H54 (cell line): ENCODE measurements at places on chromosomes 12 and 14.
A peak's percentile ranks its signal among the peaks of the same experiment; 100 is the strongest.

DNA sequence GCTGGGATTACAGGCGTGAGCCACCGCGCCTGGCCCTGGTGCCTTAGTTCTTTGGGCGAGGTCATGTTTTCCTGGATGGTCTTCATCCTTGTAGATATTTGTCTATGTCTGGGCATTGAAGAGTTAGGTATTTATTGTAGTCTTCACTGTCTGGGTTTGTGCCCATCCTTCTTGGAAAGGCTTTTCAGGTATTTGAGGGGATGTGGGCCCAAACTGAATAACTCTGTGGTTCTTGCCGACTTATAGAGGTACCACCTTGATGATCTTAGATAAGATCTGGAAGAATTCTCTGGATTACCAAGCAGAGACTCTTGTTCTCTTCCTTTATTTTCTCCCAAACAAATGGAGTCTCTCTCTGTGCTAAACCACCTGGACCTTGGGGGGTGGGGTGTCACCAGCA lies 18.9 kb downstream of the FGD4 start:
- DNase-seq = no peak

DNA sequence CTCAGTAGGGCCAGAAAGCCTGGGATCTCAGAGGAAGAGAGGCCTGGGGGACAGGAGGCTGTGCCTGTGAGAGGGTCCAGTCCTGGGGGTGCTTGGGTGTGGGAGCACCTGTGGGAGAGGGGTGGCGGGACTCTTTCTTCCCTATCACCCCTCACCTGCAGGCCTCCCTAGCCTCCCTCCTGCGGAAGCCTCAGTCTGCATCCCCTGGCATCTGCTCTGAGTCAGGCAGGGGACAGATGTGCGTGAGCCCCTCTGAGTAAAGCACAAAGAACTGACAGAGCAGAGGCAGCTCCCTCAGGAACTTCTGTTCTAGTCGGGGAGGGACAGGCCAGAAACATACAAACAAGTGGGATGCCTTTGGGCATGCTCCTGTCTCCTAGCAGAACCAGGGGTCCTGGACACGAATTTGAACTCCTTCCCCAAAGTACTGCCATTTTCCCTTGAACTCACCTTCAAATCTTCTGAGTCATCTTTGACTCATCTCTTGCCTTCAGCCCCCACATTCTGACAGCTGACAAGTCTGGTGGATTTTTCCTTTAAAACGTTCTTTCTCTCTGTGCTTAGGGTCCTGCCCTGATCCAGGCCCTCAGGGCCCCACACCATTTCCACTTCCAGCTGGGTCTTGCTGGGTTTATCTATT lies 8.5 kb upstream of the HSP90AA1 start:
- no peak for DNase-seq

DNA sequence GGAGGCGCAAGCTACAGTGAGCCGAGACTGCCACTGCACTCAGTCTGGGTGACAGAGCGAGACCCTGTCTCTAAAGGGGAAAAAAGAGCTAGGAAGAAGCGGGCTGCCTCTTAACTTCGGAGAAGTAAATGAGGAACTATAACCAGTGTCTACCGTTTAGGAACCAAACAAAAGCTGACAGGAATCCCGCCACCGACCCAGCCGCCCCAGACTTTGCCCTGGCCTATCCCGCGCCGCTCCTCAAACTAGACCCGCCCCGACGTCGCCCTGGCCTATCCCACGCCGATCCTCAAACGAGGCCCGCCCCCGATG lies 568 bp upstream of the SIVA1 start:
- peak; percentile 95 for DNase-seq

DNA sequence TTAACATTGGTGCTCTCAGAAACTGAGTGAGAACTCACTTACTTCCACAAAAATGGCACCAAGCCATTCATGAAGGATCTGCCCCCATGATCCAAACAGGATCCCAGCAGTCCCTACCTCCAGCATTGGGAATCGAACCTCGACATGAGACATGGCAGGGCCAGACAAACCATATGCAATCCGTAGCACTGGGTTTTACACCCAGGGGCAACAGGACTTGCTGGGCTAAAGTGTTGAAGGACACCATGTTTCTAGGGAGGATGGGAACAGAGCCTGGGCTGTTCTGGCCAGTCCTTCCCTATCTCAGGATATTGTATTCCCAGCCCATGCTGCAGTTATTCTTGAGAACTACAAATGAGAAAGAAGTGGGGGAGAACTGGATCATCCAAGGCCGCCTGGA lies 36.6 kb downstream of the SERPINA3 start:
- DNase-seq = no peak

DNA sequence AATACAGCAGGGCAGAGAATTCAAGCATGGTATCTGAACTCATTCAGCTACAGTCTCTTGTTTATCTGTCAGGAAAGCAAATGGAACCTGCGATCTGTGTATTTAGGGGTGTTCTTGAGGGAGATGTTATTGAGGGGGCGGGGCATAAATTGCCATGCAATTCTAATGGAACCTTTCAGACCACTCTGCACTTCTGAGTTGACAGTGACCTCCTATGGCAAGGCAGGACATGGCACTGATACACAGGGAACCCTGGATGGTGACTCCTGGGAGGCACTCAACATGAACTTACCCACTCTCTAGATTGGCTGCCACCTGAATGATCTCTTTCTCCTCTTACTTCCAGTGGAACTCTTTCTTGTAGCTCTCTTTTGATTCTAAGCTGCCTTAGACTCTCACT lies 787.3 kb downstream of the VRK1 start:
- no peak for DNase-seq

DNA sequence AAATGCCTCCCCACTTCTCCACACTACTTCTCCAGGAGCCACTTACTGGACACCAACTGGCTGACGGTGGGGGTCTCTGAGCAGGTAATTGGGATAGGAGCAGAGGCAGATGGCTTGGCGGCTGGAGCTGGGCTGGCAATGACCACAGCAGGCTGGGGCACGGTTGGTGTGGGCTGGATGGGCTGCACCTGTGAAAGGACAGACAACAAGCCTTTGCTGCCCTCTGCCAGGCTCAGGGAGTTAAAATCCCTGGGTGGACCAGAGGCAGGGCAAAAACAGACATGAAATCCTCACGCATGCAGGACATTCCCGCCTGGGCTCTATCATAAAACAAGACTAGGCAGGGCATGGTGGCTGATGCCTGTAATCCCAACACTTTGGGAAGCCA lies 19.3 kb upstream of the TFCP2 start:
- no peak for DNase-seq

DNA sequence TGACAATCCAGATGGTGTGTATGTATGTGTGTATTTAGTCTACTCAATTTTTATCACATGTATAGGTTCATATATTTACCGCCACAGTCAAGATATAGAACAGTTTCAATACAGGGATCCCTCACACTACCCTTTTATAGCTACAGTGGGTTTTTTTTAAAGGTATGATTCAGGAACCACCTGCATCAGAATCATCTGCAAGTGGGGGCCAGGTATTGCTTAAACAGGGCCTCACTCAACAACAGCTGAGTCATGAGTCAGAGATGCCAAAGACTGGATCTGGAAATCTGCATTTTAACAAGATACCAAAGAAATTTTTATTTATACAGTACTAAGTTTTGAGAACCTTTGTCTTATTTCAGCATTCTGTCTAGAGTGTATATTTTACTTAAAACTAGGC lies 117.6 kb downstream of the SLC35F4 start:
- DNase-seq = no peak

GRCh38 chr12:25321772-25322171 lies 71.0 kb upstream of the KRAS start:
- DNase-seq = no peak

GRCh38 chr12:122946690-122947341 lies 19.4 kb downstream of the ABCB9 start:
- peak; percentile 95 for DNase-seq
